GM12878 (cell line): ENCODE measurements at places on chromosomes 5 and 9. TPM values are rescaled to one million over a fixed set of nuclear protein-coding genes. Genes with fewer than 3 reads are reported as not detected.

GRCh38 chr9:22203371-22204138 lies 194.4 kb upstream of the CDKN2B start:
- no peaks in the 10 kb centered on the region for H3K4me1 ChIP-seq
- H3K27me3 ChIP-seq, result peaks cover 3% of the 10 kb centered on the region; the same call in 1 of the 2 replicates
- DNase-seq, result no peak

The PCDHA13 gene
- not detected in 2 replicates for total RNA-seq

DNA sequence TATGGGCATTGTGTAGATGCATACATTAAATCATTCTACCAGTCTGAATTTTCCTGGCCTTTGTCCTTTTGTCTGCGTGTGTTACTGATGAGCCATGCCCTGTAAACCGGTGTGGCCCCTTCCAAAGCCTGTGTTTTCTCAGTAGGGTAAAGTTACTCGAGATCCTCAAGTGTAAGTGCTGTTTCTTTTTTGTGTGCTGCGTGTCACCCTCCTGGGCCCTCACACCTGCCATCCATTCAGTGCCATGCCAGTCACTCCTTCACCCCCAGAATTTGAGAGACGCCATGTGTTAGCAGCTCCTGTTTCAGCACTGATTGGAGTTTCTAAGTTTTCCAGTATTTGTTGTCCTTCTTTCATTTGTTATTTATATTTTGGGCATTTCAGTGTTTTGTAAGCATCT lies 288.2 kb downstream of the FANCC start:
- H3K4me1 ChIP-seq, result no peaks in the 10 kb centered on the region; the same call in 1 of the 2 replicates
- H3K27ac ChIP-seq, result no peak overlapping the region
- H3K27me3 ChIP-seq, result no peaks in the 10 kb centered on the region
- no peak overlapping the region for H3K4me3 ChIP-seq
- peaks cover 4% of the 10 kb centered on the region; the same call in 1 of the 2 replicates for H3K36me3 ChIP-seq

The BNIP1 gene
- 18.9 and 20.5 TPM in 2 replicates for total RNA-seq

DNA sequence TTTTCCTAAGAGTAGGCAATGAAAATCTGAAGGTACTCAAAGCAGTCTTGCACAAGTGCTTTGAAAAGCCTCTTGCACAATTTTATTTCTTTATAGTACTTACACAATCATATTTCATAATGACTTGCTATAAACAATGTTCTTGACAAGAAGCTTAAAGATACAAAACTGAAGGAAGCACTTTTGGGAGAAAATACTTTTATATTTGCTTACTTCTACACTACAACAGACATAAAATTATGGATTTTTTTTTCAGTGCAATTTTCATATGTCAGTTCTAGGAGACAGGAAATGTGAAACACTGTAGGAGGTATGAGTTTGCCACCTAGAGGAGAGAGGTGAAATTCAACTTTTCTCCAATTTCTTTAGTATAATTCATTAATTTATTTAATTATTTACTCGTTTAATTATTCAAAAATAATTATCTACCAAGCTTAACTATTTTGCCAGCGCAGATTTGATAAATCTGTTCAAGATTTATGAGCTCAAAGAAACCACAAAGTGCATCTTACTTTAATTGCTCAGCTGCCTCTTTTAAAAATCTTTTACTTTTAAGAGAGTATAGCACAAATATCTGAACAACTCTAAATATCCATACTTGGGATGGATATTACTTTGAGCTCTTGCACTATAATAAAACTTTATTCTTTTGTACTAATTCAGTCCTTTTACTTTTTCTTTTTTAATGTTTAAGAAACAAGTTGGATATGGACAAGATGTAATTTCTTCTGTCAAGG lies 29.0 kb upstream of the CDKN2B start:
- no peak for DNase-seq
- no peak overlapping the region for H3K27ac ChIP-seq
- no peak overlapping the region for H3K4me3 ChIP-seq

DNA sequence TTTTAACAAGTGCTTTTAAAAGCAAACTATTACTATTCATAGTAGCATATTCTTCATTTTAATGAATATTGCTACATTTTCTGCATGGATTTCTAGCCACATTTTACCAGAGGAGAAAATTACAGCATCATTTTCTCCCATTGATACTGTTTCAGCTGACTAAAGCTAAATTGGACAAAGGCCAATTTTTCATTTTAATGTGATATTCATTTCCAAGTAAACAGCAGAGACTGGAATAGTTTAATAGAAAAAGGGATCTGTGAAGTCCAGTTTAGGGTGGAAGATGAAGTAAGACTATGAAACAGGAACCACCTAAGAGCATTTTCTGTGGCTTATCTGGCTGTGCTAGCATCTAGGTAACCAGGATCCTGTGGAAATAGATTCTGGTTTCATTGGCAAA lies 128.1 kb downstream of the GIN1 start:
- no peak overlapping the region for H3K27ac ChIP-seq
- H3K4me1 ChIP-seq, result no peaks in the 10 kb centered on the region
- H3K36me3 ChIP-seq, result no peaks in the 10 kb centered on the region
- no peak overlapping the region for H3K4me3 ChIP-seq
- DNase-seq, result no peak

DNA sequence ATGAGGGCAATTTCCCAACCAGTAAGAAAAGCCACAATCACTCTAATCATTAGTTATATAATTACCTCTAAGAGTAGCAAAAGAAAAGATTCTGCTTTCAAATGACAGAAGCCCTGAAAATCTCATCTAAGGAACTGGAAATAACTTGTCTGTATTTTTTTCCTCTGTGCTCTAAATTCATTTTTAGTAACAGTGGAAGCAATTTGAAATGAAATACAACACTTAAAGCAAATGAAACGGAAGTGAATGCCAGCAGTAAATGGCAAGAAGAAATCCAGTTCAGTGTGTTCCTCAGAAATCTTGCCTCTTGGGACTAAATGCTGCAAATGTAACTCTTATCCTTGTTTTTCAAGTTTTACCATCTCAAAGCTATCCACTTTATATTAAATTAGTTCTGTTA lies 294.9 kb downstream of the TAF11L14 start:
- no peak for DNase-seq
- H3K27ac ChIP-seq, result no peak overlapping the region
- H3K4me3 ChIP-seq, result no peak overlapping the region
- no peaks in the 10 kb centered on the region for H3K36me3 ChIP-seq
- H3K27me3 ChIP-seq, result no peaks in the 10 kb centered on the region

The MCCC2 gene
- 85.6 and 87.9 TPM in 2 replicates for total RNA-seq

DNA sequence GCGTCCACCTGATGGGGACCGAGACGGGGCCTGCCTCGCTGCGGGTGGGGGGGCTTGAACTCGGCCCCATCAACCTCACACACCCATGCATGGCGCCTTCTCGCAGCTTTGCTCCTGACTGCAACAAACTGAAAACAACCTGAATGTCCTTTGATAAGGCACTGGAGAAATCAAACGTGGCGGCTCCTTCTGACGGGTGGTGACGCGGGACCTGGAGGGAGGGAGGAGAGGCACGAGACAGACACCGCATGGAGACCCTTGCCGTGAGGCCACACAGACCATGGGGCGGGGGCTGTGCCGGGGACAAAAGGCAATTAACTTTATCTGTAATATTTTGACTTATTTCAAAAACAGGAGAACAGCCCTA lies 48.6 kb downstream of the NACC2 start:
- no peaks in the 10 kb centered on the region for H3K27me3 ChIP-seq
- H3K36me3 ChIP-seq, result no peaks in the 10 kb centered on the region
- no peak overlapping the region for H3K4me3 ChIP-seq
- DNase-seq, result no peak
- H3K4me1 ChIP-seq, result no peaks in the 10 kb centered on the region
- no peak overlapping the region for H3K27ac ChIP-seq

The CFAP90 gene
- not detected in 2 replicates for total RNA-seq

DNA sequence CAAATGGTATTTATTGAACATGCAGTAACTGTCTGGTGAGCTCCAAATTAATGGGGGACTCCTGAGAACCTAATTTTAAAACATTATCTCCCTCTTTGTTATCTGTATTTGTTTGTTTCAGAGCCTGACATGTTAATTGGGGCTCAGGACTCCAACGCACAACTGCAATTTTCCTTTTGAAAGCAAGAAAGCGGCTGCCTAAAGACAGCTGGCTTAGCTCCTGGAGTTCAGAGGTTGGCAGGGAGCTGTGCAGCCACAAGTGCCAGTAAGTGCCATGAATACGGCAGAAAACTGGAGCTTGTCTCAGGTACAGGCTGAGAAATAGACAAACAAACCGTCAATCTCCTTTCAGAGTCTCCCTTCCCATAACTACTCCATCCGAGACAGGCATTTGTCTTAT lies 80.9 kb downstream of the PPP2R2B start:
- H3K4me3 ChIP-seq, result no peak overlapping the region
- no peaks in the 10 kb centered on the region for H3K4me1 ChIP-seq
- no peak overlapping the region for H3K27ac ChIP-seq
- H3K36me3 ChIP-seq, result no peaks in the 10 kb centered on the region
- no peaks in the 10 kb centered on the region for H3K27me3 ChIP-seq
- no peak for DNase-seq

The TRAF1 gene
- 163 and 164 TPM in 2 replicates for total RNA-seq
